ENCODE measurements at places on chromosomes 12 and 14.

DNA sequence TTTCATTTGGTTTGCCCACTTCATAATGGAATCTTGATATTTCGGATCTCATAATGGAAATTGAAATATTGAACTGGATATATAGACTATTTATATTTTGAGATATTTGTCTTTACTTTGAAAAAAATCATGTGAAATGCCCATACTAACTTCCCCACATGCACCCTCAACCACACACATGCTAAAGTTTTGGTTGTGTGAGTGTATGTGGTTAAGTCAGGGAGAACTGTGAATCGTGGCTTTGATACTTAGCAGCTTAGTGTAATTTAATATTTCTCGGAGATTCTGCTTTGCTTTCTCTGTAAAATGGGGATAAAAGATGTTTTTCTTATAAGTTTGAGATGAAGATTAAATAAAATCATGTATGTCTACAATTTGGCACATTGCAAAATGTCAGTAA lies 162.1 kb downstream of the OTOGL start:
- DNase-seq = no peak

GRCh38 chr12:24048446-24048845 lies 99.0 kb upstream of the SOX5 start:
- DNase-seq = no peak

GRCh38 chr12:97323154-97323553 lies 139.4 kb upstream of the RMST start:
- no peak for DNase-seq

- DNase-seq = no peak
Observed at GRCh38 chr14:98682726-98683125, 589.3 kb downstream of the BCL11B start.

GRCh38 chr14:74867673-74868072 lies 8.3 kb downstream of the PROX2 start:
- DNase-seq = peak; percentile 58

DNA sequence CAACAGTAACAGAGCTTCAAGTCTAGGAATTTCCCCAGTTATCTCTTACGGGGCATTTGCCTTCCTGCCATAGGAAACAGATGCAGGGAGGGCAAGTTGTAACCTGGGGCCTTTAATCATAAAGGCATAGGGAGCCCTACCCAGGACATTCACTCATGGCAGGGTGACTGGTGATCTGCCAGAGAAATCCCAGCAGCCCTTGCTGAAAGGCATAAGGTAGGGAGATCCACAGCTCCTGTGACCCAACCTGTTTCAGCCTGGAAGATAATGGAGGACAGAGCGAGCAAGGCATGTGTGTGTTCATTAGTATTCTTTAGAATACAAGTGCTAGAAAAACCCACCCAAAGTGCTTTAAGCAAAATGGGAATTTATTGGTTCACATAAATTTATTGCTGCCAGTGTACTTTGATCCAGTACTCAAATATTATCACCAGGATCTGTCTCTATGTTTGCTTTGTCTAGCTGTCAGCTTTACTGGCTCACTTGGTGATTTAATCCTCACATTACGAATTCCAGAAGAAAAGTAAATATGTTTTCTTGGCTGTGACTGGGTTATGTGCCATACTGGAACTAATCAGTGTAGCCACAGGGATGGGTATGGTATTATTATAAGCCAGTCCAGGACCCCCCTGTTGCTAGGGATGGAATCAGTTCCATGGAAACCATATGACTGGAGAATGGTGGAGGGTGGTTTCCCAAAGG lies 21.1 kb upstream of the AKAP6 start:
- DNase-seq = no peak

DNA sequence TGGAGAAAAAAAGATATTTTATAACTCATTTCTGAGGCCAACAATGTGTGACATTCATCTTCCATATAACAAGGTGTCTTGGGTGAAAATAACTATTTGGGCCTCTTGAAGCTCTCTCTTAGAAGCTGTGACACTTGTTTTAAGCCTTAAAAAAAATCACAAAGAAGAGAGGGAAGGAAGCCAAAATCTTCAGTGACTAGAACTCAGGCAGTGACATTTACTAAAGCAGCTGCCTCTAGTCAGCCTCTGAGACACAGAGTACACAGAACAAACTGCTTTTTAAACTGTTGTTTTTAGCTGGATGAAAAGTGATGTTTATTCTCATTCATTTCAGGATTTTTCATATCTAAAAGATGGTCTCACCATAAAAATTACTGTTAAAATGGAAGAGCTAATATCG lies 793.6 kb downstream of the GALC start:
- no peak for DNase-seq

DNA sequence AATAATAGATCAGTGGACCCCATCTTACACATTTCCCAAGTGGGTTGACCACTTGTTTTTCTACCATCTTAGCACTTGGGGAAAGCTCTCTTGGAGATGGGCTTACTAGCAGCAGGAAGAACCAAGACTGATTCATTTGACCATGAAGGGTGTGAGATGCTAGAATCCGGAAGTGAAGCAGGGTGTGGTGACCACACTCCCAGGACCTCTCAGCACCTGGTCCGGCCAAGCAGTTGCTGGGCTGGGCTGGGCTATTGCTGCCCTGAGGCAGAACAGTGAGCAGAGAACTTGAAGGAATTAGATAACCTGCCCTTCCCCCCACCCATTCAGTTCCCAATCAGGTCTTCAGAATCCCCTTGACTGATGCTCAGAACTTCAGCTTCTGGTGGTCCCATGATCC lies 24.4 kb downstream of the ADCY6 start:
- DNase-seq = no peak

DNA sequence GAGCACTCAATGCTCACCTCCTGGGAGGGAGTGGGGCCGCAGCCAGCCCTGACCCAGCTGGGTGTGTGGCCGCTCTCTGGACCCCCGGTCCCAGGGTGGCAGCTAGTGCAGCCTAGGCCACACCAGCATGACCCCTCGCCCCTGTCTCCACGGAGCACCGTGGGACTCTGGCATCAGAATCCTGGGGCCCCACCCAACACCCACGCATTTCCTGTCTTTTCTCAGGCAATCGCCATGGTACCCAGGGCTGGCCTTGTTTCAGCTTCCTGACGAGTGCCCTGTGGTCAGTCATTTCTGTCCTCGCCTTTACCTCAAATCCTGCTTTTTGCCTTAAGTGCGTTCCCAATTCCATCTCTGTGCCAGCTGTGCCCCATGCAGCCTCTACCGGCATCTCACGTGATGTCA lies 15.9 kb downstream of the PACS2 start:
- DNase-seq = no peak

GRCh38 chr12:108381787-108382436 lies 42.8 kb upstream of the CMKLR1 start:
- no peak for DNase-seq

GRCh38 chr12:1504304-1504894 lies 90.0 kb downstream of the FBXL14 start:
- DNase-seq = no peak

DNA sequence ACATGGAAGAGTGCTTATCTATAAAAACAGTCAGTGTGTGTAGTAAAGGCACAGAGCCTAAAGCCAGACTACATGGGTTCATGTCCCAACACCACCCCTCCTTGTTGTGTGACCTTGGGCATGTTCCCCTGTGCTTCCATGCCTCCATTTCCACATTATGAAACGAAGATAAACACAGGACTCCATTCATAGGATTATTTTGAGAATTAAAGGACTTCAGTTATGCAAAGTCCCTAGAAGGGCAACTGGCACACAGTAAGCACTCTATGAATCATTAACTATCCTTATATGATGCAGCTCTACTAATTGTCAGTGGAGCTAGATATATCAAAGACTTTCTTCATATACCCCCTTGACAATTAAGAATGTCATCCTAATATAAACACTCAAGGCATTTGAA lies 17.8 kb downstream of the IFNG-AS1 start:
- no peak for DNase-seq

- no peak for DNase-seq
Observed at GRCh38 chr14:97704316-97704885, 907.2 kb downstream of the VRK1 start.

GRCh38 chr12:68630050-68630449 lies 19.4 kb downstream of the RAP1B start:
- no peak for DNase-seq

- DNase-seq = no peak
Observed at GRCh38 chr12:22310275-22310674, 24.2 kb downstream of the ST8SIA1 start.

- DNase-seq = no peak
Observed at GRCh38 chr12:19131025-19131444, 1.5 kb downstream of the PLEKHA5 start.

Data from activated CD4-positive, alpha-beta T cell treated with anti-CD3 and anti-CD28 coated beads, Interleukin-2, amount 50 U/mL, for 48 hours (primary cell).